ENCODE measurements at places on chromosomes 12 and 14.

- DNase-seq: no peak
Observed at GRCh38 chr14:51865953-51866747, 5.7 kb downstream of the GNG2 start.

DNA sequence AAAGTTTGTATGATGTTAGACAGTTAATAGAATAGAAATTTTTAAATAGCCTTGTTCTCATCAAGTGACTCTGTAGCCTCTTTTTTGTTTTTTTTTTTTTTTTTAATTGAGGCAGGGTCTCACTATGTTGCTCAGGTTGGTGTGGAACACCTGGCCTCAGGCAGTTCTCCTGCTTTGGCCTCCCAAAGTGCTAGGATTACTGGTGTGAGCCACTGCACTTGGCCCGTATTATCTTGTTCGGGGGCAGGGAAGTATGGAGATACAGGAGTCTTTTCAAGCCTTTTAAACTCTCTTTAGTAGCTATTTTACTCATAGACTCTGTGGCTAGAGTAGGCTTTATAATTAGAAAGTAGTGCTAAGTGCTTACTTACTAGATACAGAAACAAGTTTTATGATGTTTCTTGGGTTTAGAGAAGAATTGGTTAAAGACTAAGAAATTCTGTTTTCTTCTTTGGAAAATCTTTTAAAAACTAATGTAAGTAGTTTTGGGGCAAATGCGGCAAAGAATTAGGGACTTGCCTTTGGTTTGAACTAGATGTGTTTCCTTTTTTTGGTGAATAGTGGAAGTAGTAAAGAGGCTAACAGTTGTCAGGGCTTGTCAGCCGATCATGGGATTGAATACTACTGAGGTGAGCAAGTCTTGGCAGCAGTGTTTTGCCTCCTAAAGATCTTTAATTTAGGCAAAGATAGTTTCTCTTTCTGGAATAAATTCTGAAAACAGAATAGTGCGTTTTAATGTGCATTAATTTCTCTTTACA is 31.3 kb downstream of the FBXO34 start:
- no peak for DNase-seq

DNA sequence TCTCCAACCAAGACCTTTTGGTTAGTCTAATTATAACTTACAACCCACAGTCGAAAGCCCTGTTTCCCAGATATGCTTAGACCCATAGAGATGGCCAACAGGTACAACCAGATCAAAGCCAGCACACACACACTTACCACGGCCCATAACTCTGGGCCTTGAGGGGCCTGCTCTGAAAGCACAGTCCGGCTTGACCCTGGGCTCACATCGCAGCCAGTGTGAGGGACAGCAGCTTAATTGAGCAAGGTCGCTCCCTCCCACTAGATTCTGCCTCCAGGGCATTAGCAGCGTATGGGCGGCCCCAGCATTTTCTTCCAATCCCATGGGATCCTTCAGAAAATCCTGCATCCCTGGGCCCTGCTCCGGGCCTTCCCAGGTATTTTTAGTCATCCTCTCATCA is 157.4 kb upstream of the FKBP4 start:
- DNase-seq: no peak

DNA sequence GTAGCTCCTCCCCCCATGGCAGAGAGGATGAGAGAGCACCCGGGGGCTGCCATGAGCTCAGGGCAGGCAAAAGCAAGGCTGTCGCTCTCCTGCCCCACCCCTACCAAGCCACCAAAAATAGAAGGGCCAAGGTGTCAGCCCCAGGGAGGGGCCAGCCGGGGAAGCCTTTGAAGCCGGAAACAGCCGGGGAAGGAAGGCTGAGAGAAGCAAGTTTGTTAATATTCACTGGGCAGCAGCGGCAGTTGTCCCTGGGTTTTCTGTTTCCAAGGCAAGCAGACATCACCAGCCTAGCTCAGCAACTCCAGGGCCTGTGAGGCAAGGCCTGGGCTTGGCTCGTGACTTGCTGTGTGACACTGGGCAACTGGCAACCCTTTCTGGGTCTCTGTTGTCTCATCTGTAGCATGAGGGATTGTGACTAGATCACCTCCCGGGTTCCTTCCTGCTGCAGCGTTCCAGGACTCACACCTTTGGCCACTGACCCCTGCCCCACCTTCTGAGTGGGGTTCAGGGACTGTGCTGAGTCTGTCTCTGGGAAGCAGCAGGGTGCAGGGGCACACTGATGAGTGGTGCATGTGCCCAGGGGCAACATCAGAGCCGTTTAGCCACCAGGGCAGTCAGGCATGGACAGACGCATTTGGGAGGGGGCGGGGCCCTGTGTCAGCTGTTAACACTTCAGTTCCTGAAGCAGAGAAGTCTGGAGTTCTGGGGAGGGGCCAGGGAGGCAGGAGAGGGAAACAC is 24.3 kb downstream of the SYNDIG1L start:
- DNase-seq: peak; percentile 47

GRCh38 chr14:90795744-90796143 is 20.5 kb downstream of the TTC7B start:
- no peak for DNase-seq

- no peak for DNase-seq
Observed at GRCh38 chr14:38357557-38357956, 101.7 kb upstream of the CLEC14A start.
